Stimulated activated CD4-positive, alpha-beta T cell treated with anti-CD3 and anti-CD28 coated beads, Interleukin-1b, Interleukin-23, amount 100 ng/mL, for 1 hour (primary cell): ENCODE measurements at places on chromosomes 1 and 21.

DNA sequence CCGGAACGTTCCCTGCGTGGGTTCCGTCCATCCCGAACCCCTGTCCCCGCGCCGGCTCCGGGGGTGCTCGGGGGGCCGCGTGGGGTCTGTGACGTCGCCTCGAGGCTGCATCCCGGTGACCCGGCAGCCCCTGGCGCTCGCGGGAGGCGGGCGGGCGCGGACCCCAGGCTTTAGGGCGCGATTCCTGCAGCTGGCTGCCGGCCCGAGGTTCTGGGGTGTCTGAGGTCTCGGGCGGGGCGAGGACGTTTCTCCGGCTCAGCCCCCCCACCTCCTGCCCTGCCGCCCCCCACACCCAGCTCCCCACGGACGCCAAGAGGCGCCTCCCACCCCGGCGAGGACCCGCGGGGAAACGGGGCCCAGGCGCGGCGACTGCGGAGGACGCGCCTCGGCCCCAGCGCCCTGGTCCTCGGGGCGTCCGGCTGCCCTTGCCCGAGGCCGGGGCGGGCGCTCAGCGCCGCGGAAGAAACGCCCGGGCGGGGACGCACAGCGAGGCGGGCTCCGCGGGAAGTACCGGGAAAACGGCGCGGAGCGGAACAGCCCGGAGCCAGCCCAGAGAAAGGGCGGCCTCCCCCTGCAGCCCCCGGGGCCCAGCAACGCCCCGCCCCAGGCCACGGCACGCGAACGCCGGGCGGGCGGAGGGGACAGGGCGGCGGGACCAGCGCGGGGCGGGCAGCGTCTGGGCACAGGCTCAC lies 1.3 kb upstream of the PCBP3 start:
- no peak for DNase-seq

- DNase-seq: no peak
Observed at GRCh38 chr1:10686404-10687040, 109.9 kb downstream of the CASZ1 start.

DNA sequence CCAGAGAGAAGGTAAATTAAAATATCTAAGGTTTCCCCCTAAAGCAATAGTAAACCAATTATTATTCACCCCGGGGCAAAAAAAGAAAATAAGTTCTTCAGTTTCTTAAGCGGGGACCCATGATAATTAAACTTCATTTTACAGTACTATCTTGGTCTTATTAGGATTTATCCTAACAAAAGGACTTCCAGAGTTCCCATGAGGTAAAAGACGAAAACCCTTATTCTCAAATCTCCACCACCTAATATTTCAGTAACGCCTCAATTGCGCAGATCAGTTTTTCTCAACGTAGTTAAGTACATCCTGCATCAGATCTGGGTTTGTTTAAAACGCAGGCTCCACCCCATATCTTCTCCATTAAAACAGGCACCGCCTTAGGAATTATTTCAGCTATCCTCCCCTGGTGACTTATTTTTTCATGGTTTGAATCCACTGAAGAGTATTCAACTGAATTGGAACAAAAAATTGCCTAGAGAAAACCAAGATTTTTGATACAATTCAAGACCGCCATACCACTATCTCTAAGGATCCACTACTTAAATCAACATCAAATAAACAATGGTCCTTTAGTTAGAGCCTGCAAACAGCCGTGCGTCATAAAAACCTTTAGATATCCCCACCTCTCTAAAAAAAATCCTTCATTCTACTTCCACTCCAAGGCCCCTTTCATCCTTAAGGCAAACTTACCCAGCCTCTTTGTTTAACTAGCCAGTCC lies 1.7 kb downstream of the MCL1 start:
- DNase-seq: no peak

DNA sequence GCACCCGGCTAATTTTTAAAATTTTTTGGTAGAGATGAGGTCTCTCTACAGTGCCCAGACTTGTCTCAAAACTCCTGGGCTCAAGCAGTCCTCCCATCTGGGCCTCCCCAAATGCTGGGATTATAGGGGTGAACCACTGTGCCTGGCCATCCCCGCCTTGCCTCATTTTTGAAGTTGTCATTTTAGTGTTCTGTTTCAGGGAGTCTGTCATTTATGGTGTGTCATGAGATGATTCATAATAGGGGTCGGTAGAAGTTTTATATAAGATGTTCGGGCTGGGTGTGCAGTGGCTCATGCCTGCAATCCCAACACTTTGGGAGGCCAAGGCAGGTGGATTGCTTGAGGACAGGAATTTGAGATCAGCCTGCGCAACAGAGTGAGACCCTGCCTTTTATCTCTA lies 8.5 kb downstream of the PRCC start:
- DNase-seq: no peak

DNA sequence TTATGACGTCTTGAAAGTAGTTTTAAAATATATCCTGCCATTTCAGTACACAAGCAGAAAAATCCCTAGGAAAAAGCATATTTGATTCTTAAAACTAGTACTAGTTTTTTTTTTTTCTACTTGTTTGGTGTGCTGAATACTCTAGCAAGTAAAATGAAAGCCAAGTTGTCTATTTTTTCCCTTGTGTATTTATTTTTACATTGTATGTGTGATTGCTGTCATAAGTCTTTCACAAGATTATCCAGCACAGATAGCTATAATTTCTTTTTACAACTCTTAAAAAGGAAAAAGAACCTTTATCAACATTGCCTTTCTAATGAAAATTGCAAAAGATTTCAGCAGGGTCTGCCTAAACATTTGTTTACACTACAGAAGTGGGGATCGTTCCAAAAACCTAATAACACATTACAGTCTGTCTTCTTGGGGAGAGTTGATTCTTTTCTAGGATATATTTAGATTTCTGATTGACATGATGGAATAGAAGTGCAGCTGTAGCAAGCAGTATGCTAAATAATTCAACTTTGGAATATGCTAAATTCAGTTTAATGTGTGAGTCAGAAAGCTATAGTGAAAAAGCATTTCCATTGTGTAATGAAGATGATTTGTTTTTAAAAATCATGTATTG lies 2.5 kb downstream of the DR1 start:
- no peak for DNase-seq

DNA sequence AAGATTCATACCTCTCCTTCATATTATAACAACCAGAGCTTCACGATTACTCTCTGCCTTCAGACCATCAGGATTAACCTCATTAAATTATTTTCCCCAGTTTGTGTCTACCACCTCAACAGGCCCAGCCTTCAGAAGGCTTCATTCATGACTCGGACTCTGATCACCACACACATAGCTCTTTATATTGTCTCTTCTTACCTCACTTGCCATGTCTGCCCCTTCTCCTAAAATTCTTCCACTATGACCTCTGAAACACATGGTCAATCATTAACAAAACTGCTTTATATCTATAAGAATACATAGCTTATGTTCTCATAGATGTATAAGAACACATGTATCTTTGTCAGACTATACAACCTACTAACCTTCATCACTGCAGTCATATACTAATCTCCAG lies 79.8 kb downstream of the USP1 start:
- DNase-seq: no peak

GRCh38 chr1:31681415-31681814 lies 22.4 kb downstream of the COL16A1 start:
- no peak for DNase-seq

- no peak for DNase-seq
Observed at GRCh38 chr1:231364192-231364591, 26.1 kb downstream of the SPRTN start.

- DNase-seq: no peak
Observed at GRCh38 chr1:10776190-10776905, 20.1 kb downstream of the CASZ1 start.

GRCh38 chr1:99110140-99111041 lies 105.7 kb upstream of the PLPPR5 start:
- no peak for DNase-seq

DNA sequence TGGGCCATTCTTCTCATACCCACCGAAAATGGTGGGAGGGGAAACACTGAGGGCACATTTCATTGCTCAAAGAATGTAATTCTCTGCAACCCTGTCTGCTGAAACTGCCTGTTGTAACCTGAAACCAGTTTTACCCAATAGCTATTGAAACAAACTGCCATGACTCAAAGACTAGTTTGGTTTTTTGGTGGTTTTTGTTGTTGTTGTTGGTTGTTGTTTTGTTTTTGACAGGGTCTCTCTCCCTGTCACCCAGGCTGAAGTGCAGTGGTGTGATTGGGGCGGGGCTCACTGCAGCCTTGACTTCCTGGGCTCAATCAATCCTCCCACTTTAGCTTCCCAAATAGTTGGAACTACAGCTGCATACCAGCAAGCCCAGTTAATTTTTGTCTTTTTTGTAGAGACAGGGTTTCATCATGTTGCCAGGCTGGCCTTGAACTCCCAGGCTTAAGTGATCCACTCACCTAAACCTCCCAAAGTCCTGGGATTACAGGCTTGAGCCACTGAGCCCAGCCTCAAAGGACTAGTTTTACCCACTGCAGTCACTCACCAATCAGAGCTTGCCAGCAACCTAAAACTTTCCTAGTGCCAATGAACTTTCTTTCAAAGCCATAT lies 2.1 kb upstream of the IPP start:
- DNase-seq: no peak

GRCh38 chr1:206685334-206685768 lies 646 bp downstream of the MAPKAPK2 start:
- no peak for DNase-seq

DNA sequence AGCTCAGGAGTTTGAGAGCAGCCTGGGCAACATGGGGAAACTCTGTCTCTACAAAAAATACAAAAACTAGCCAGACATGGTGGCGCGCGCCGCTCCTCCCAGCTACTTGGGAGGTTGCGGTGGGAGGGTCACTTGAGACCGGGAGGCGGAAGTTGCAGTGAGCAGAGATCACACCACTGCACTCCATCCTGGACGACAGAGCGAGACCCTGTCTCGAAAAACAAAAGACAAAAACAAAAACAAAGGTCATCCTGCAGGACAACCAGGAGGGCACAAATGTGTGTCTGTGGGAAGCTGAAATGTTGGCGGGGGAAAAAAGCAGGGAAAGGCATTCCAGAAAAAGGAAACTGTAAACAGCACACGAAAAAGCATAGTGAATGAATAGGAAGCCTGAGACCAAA lies 104.1 kb upstream of the HNRNPU start:
- no peak for DNase-seq

- no peak for DNase-seq
Observed at GRCh38 chr1:198361237-198361767, 179.2 kb downstream of the ATP6V1G3 start.
